Stimulated activated CD4-positive, alpha-beta T cell treated with anti-CD3 and anti-CD28 coated beads, Interleukin-1b, Interleukin-23, amount 100 ng/mL, for 48 hours (primary cell): ENCODE measurements at places on chromosomes 12 and 14.

DNA sequence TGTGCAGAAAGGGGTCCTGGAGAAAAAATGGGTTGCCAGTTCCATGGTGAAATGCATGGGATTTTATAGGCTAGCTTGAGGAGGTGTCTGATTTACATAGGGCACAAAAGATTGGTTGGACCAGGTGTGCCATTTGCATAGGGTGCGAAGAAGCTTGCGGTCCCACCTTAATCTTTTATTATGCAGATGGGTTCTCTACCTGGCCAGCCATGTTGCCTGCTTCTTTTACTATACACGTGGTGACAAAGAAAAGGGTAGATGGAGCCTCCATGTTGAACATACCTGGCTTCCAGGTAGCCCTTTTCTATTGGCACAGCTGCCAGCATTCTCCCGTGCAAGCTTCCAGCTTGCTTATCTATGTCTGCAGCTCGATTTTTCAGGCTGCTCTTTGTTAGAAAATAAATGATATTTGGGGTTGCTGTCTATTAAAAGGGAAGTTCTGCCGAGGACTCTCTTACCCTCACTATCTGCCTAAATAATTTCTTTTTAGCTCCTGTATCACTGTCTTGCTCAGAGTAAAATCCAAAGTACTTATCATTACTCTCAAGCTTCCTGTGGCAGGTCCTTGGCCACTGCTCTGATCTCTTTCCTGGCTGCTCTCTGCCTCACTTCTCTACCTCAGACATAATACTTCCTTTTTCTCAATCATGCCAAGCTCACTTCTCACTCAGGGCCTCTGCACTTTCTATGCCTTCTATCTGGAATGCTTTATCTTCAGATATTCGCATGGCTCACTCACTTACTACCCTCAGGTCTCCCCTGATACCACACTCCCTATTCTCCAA lies 216.0 kb upstream of the DAAM1 start:
- DNase-seq, result no peak

DNA sequence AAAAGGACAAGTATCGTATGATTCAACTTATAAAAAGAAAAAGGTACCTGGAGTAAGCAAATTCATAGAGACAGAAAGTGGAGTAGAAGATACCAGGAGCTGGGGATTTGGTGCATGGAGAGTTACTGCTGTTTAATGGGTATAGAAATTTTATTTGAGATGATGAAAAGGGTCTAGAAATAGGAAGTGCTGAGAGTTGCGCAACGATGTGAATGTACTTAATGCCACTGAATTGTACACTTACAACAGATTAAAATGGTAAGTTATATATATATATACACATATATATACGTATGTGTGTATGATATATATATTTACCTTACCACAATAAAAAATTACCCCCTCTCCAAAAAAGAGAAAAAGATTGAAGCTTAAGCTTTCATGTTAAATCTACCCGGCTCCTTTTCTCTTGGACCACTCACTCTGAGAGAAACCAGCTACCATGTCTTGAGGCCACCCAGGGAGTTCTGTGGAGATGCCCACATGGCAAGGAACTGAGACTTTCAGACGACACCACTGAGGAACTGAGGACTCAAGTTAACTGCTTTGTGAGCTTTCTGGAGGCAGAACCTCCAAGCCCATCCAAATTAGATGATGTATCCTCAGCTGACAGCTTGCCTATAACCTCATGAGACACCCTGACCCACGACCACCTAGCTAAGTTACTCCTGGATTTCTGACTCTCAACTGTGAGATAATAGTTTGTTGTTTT lies 130.0 kb upstream of the BTG1 start:
- DNase-seq, result no peak

- no peak for DNase-seq
Measured at GRCh38 chr12:6229224-6230218, 29.3 kb downstream of the CD9 start.

DNA sequence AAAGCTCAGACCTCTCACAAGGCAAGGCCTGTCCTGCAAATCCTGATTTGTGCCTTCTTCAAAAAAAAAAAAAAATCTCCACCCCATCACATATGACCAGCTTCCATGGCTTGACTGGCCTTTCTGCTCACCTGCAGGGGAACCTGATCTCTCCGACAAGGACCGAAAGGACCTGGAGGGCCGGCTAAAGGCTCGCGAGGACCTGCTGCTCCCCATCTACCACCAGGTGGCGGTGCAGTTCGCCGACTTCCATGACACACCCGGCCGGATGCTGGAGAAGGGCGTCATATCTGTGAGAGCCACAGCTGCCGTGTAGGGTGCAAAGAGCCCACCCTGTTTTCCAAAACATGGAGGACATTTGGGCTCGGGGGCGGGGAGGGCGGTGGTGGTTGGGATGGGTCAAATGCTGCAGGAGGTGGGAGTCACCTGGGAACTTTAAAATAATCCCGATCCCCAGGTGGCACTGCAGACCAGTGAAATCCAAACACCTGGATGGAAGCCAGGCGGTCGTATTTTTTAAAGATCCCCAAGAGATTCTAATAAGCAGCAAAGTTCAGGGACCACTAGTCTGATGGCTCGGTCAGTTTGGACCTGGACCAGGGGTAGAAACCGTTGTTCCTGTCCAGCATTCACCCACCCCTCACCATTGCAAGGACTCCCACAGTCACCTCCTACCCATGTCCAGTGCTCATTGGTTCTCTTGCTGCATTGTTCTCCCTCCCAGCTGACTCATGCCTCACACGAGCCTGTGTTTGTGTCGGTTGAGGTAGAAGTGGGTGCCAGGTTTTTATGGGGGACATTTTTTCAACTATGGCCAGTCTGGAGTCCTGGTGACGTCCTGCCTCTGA lies 44.8 kb downstream of the FOXN4 start:
- DNase-seq, result peak; percentile 56

DNA sequence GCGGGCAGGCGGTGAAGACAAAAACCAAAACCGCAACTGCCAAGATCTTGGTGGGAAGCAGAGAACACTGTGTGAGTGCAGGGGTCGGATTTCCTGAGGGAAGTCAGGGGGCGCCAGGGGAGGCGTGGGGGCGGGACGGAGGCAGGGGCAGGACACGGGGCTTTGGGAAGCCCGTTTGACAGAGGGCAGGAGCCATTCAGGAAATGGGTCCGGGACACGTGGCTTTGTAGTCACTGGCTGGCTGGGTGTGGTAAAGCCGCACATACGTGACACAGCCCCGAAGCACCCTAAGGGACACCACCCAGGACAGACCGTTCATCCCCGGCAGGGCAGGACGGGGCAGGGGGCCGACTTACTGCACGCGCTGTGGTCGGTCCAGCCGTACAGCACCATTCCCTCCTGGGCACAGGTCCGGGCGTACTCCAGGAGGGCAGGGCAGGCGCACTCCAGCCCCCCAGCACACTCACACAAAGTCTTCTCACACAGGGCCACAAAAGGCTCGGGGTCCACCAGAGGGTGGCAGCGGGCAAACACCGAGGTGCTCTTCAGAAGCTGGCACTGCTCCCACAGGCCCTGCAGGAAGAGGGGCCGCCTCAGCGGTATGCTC lies 49.4 kb downstream of the VWF start:
- peak; percentile 51 for DNase-seq

DNA sequence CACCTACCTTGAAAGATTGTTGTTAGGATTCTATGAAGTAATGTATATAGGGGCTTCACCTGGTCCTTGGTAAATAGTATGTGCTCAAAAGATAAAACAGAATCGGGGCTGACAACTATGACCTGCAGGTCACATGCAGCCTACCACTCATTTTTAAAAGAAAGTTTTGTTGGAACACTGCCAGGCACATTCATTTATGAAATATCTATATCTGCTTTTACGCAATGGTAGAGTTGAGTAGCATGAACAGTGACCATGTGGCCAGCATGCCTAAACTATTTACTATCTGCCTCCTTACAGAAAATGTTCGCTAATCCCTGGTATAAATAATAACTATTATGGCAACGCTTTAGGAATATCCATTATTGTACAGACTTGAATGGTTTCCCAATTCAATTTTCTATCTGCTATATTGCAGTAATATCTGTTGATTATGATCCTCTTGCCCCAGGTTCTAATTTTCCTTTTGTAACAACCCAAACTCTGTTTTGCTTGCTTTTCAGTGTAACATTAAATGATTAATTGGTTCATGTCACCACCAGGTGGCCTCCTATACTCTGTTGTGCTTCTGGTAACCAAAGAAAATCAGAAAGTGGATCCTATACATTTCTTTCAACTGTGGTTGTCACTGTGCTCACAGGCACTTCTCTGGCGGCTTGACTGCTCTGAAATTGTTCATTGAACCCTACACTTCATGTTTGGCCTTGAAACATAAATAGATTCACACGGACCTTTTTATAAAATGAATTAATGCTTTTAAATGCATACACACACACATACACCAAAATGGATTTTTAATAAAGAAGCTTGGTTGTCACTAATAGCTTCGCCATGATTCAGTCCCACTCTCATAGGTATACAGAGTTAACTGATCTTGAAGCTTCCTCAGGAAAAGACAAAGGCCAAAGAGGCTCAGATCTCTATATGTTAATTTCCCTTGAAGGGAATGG lies 227.7 kb upstream of the NPAS3 start:
- no peak for DNase-seq

DNA sequence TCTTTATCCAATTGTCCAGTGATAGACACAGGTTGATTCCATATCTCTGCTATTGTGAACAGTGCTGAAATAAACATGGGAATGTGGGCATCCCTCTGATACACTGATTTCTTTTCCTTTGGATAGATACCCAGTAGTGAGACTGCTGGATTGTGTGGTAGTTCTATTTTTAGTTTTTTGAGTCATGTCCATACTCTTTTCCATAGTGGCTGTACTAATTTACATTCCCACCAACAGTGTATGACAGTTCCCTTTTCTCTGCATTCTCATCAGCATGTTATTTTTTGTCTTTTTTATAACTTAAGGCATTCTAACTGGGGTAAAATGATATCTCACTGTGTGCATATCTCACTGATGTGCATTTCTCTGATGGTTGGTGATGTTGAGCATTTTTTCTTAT lies 24.8 kb upstream of the VASH1 start:
- no peak for DNase-seq

DNA sequence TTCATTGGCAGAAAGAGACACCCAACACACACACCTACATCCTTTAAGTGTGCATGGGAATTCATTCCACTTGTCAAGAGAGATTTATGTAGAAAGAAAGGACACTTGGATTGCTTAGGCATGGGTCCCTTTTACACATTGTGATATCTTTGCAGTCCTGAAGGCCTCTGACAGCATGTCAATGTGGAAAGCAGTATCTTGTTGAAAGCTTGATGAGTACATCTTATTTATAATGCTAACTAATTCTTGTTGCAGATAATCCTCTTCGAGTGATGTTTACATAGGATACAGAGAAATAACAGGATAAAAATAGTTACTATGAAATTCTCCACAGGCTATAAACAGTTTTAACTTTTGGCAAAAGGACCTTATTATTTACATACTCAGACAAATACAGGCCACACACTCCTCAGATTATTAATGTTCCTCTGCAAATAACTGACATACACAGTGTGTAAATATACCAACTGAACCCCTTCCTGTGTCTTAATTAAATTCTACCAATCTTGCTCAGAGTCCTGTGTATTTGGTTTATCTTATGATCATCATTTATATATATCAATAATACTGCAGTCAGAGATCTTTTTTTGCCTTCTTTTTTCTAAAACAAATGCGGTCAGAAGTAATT lies 111.8 kb upstream of the DIO2 start:
- DNase-seq, result no peak

GRCh38 chr14:73245480-73246325 lies 8.4 kb downstream of the PAPLN start:
- peak; percentile 32 for DNase-seq

GRCh38 chr12:108043750-108044533 lies 85.1 kb upstream of the WSCD2 start:
- no peak for DNase-seq

DNA sequence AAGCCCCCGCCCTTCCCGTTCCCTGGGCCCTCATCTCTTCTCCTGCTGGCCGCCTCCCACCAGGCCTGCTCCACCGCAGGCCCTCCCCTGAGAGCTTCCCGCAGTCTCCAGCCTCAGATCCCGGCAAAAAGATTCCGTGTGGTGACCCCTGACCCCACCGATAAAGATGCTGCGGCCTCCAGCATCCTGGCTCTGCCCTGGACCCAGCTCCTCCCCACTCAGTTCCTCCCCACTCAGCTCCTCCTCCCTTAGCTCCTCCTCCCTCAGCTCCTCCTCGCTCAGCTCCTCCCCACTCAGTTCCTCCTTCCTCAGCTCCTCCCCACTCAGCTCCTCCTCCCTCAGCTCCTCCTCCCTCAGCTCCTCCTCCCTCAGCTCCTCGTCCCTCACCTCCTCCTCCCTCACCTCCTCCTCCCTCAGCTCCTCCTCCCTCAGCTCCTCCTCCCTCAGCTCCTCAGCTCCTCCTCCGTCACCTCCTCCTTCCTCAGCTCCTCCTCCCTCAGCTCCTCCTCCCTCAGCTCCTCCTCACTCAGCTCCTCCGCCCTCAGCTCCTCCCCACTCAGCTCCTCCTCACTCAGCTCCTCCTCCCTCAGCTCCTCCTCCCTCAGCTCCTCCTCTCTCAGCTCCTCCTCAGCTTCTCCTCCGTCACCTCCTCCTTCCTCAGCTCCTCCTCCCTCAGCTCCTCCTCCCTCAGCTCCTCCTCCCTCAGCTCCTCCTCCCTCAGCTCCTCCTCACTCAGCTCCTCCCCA lies 17.0 kb downstream of the NOC4L start:
- no peak for DNase-seq

GRCh38 chr12:11650286-11651281 lies 1.1 kb downstream of the ETV6 start:
- no peak for DNase-seq

- no peak for DNase-seq
Measured at GRCh38 chr12:105831372-105831771, 307.4 kb downstream of the NUAK1 start.

GRCh38 chr12:127621366-127621765 lies 645.6 kb upstream of the TMEM132C start:
- DNase-seq, result no peak

- no peak for DNase-seq
Measured at GRCh38 chr12:71005166-71005565, 84.6 kb upstream of the PTPRR start.

GRCh38 chr12:32110942-32111341 lies 4.3 kb downstream of the BICD1 start:
- no peak for DNase-seq

DNA sequence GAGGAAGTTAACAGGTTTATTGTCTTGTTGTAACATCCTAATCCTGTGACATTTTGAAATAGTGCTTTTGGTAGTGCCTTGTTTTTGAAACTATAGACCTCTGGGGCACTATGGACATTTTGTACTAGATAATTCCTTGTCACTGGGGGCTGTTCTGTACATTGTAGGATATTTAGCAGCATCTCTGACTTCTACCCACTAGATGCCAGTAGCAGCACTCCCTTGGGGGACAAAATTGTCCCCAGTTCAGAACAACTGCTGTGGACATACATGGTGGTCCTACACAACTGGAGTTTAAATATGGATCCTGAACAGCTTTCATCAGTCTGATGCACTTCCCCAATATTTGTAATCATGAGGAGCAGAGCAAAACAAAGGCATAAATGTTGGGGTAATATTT lies 264.7 kb downstream of the RAD51B start:
- no peak for DNase-seq

DNA sequence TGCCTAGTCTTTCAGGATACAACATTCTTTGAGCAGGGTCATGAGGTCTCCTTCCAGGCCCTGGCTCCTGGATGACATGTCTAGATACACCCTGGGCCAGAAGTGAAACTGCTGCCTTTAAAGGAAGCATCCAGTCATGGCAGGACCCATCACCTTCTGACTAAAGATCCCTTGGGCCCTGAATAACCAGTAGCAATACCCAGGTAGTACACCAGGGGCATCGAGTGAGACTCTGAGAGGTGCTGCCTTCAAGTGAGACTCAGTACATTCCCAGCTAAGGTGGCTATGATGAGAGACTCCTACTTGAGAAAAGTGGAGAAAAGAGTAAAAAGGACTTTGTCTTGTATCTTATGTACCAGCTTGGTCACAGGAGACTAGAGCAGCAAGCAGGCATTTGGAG lies 23.5 kb downstream of the OR6C68 start:
- no peak for DNase-seq
